Activated CD4-positive, alpha-beta memory T cell treated with anti-CD3 and anti-CD28 coated beads, Interleukin-2, amount 10 ng/mL, durations not matched to agents 7 days and 5 days (primary cell): ENCODE measurements at places on chromosomes 4 and X. TPM values are rescaled to one million over a fixed set of nuclear protein-coding genes. Genes with fewer than 3 reads are reported as not detected.

The CISD2 gene
- total RNA-seq = 37.9 TPM

GRCh38 chrX:124476562-124476961 is 130.2 kb downstream of the SH2D1A start:
- DNase-seq = no peak

The CLDN2 gene
- not detected for total RNA-seq

The TMSB4X gene
- total RNA-seq = 10,813 TPM

The PALLD gene
- 5.8 TPM for total RNA-seq

- DNase-seq = no peak
These were observed 32.4 kb downstream of the PRDX4 start for GRCh38 chrX:23699636-23700194.

The RNF150 gene
- not detected for total RNA-seq
